ENCODE measurements at places on chromosomes 7 and 10. TPM values are rescaled to one million over a fixed set of nuclear protein-coding genes. Genes with fewer than 3 reads are reported as not detected.

Gene LOXL4
- 9.5 TPM for polyA plus RNA-seq

DNA sequence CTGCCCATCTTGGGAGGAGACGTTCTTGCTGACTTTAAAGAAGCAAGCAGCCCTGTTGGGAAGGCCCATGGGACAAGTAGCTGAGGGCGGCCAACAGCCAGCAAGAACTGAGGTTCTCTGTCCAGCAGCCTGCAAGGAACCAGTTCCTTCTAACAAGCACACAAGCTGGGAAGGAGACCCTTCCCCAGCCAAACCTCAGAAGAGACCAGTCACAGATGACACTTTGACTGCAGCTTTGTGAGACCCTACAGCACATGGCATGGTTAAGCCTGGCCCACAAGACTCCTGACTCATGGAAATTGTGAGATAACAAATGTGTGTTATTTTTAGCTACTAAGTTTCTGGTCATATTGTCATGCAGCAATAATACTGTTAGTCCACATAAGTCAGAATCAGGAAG lies 99.9 kb downstream of the PRLHR start:
- DNase-seq: no peak

DNA sequence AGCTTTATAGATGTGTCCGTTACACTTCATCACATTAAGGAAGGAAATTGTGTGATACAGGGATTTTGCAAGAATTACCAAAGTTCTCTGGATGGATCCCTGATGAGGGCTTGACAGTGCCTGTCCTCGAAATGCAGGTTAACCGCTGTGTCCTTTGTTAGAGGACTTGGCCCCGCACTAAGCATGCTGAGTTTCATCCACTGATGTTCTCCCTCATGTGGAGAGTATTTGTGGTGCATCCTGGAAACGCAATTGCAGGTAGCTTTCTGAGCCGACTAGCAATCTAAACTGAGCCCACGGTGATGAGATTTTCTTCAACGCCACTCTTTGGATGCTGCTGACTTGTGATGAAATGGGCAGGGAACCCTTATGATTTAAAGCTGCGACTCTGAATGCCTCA lies 71.9 kb upstream of the STK17A start:
- no peak for DNase-seq

DNA sequence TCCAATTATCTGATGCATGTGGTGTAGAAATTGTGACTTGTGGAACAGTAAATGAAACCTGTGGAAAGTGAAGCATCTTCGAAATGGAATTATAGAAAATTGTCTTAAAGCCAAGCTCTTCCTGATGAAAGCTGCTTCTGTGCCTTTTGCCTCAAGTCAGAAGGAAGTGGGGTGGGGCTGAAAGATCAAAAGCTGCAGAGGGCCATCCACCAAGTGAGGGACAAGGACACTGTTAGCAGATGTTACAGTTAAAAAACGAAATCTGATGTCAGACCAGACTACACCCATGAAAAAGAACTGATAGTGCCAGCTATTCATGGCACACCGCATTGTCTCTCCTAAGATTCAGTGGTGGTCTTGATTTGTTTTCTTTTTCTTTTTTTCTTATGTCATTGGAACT lies 23.8 kb upstream of the WASL start:
- DNase-seq: no peak

DNA sequence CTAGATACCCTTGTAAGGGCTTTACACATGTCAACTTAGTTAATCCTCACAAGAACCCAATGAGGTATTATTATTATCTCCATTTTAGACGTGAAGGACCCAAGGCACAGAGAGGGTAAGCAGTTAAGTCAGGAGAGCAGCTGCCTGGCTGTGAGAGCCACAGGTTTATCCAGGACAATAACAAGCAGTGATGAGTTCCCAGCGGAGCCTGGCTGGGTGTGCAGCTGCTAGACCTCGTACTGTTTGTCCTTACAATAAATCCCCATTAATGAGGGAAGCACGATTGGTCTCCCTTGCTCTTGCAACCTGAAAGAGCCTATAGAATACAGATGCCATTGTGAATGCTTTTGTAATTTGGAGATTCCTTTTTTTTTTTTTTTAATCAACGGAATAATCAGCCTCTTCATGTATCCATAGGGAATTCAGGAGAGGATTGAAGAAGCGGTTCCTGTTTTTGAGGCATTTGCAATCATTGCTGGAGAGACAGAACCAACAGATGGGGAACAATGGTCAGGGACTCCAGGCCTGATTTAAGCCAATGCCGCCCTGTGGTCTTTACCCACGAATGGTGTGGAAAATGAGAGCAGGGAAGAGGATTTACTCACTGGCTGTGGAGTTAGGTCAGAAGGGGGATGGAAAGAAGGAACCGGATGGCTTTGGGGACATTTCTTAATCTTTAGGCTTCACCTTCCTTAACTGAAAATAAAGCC lies 12.3 kb upstream of the ASB4 start:
- DNase-seq: peak; percentile 69

DNA sequence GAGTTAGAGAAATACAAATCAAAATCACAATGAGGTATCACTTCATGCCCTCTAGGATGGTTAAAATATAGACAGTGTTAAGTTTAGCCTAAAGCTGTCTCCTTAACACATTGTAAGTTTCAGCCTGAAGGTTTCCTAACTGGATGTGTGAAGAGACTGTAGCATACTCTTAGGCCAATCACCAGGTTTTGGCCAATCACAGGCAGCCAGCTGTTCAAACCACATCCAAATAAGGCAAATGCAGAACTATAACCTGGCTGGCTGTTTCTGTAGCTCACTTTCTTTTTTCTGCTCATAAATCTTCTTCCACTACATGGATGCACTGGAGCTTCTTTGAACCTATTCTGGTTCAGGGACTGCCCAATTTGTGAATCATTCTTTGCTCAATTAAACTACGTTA lies 19.7 kb downstream of the ESYT2 start:
- DNase-seq: no peak

Gene MYO1G
- polyA plus RNA-seq: 0.77 TPM

Gene PDE6C
- polyA plus RNA-seq: 0.58 TPM

DNA sequence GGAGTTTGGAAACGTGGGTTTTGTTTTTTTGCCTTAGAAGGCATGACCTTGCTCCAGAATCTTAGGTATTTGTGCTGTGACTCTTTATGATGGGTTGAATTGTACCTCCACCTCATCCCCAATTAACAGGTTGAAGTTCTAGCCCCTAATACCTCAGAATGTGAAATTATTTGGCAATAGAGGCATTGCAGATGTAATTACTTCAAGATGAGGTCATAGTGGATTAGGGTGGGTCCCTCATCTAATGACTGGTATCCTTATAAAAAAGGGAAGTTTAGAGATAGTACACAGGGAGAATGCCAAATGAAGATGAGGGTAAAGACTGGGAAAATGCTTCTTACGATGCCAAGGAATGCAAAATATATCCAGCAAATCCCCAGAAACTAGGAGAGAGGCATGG lies 3.0 kb upstream of the FAM200A start:
- no peak for DNase-seq

GRCh38 chr10:2282202-2282601 lies 544.9 kb upstream of the ADARB2 start:
- DNase-seq: no peak

DNA sequence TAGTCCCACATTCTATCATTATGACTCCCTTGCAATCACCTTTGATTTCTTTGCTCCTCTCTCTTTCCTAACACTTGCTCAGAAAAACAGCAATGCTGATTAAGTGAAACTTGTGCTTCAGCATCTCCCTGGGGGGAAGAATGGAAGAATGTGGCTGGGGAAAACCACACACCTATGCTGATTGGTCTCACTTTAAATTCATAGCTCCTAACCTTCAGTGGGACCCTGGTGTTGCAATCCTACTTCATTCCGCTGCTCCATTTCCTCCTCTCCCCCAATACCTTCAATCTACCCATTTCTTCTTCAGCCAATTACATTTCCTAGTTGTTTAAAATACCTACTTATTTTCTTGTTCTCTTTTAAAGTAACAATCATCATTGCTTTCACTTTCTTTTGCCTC lies 1166.7 kb upstream of the C7orf33 start:
- no peak for DNase-seq

Gene EPO
- 0.18 TPM for polyA plus RNA-seq

DNA sequence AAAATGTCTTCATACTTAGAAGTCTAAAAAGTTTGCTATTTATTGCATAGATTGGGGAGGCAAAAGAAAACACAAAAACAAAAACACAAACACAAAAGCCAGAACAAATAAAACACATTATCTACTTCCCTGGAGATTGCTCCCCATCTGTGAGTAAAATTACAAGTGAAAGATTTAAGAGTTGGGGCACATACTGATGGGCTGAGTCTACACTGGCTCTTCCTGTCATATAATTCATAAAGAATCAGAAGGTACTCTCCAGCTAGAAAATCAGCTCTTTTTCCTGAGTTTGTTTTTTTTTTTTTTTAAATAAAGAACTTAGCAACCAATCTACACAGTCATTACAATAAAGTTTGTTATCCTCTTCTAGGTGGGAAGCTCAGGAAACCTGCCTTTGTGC lies 192.4 kb upstream of the LRRN3 start:
- no peak for DNase-seq

- no peak for DNase-seq
Measured at GRCh38 chr7:47335557-47336471, 246.1 kb downstream of the TNS3 start.

- DNase-seq: no peak
Measured at GRCh38 chr10:49549640-49550346, 10.9 kb upstream of the ERCC6 start.

DNA sequence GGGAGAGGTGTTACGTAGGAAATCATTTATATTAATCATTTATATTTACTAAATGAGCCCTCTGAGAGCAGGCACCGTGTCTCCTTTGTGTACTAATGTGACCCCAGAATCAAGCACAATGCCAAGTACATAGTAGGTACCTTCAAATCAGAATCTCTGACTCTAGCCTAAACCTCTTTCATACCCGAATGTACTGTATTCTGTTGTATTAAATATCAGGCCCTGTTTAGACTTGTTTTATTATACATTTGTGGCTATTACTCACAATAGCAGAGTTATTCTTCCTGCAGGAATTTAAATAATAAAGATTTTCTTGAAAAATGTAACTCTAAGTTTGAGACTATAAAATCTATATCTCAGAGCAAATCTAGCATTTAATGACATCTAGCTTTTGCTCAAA lies 297.3 kb downstream of the EXOC4 start:
- DNase-seq: no peak

DNA sequence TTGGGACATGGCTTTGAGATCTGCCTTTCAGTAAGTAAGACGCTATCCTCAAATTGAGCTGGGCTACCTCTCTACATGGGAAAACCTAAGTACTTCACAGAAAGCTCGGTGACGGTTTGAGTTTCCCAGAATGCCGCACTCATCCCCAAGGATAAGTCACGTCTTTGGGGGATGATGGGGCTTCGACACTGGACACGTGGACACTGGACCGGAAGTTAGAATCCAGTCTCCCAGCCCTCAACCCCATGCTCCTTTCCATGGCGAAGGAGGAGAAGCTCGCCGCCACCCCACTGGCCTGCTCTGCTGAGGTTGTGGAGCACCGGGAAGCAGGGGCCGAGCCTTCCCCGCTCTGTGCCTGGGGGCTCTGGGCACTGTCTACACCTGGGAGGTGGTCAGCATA lies 27.5 kb downstream of the PTPRE start:
- no peak for DNase-seq

DNA sequence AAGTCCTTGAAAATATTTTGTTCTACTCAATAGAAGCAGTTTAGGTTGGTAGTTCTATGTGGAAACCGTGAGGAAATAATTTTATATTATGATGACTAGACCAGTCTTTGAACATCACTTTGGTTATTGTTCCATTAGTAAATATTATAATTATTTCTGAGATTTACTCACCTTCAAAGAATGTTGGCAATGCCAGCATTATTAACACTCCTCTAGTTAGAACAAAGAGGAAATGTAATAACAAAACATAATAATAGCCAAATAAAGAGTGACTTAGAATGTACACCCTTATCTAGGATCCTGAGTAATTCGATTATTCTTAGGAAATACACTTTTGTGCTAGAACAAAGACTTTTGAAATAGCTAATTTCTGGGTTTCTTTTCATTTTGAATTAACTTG lies 121.1 kb downstream of the CFTR start:
- DNase-seq: no peak

Gene ARHGAP22
- 1.3 TPM for polyA plus RNA-seq

- no peak for DNase-seq
Measured at GRCh38 chr7:105980645-105981396, 17.8 kb downstream of the CDHR3 start.

- no peak for DNase-seq
Measured at GRCh38 chr10:59695637-59696036, 14.0 kb downstream of the SLC16A9 start.

DNA sequence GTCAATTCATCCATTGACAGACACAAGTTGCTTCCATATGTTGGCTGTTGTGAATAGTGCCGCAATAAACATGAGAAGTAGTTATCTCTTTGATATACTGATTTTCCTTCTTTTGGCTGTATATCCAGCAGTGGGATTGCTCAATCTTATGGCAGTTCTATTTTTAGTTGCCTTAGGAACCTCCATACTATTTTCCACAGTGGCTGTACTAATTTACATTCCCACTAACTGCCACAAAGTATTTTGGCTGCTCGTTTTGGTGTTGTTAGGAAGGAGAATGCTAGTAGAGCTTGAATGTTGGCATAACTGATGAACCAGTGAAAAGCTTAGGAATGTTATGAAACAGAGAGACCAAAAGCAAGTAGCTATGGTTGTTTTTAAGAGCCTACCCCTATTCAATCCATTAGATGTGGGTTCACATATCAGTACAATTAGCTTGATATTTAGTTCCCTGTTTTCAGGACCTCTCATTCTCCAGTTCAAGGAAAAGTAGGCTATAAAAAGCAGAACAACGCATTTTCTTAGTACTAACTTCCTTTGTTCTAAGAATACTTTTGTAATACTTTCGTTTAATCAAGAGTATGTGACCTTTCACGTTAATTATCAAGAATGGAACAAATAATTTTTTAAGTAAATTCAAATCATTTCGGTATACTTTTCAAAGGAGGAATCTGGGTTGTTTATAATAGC lies 100.3 kb downstream of the FAS start:
- no peak for DNase-seq

DNA sequence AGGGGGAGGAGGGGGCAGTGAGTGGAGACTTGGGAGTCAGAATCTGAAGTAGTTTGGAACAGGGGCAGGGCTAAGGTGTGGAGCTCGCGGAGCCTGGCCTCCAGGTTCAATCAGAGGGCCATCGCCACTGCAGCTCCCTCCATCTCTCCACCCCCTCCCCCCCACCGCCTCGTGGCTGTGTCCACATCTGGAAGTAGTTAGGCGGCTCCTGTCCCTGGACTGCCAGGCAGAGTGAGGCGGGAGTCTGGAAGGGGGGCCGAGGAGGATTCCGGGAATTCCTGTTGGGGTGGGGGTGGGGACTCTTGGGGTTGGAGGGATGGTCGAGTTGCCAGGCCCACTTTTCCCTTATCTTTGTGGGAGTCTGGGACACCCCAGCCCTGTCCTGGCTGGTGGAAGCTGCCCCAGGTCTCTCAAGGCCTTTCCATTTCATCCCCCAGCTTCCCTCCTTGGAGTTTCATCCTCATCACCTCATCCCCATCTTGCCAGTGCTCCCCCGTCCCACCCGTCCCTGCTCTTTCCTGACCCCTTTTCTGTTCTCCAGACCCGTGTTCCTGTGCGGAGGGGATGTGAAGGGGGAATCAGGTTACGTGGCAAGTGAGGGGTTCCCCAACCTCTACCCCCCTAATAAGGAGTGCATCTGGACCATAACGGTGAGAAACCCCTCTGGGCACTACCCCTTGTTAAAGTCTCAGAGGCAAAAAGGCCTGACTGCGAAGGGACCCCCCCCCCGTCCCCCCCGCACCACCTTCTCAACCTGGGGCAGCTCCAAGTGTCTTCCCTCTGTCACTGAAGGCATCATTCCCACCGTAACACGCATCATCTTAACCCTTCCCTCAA lies 944 bp downstream of the PCOLCE start:
- no peak for DNase-seq

GRCh38 chr10:46050941-46051623 lies 5.0 kb upstream of the MSMB start:
- no peak for DNase-seq

- no peak for DNase-seq
Measured at GRCh38 chr7:46741938-46742540, 821.0 kb upstream of the IGFBP3 start.
